ENCODE measurements at places on chromosomes 11 and 22. TPM values are rescaled to one million over a fixed set of nuclear protein-coding genes. Genes with fewer than 3 reads are reported as not detected.
A peak's percentile ranks its signal among the peaks of the same experiment; 100 is the strongest.

DNA sequence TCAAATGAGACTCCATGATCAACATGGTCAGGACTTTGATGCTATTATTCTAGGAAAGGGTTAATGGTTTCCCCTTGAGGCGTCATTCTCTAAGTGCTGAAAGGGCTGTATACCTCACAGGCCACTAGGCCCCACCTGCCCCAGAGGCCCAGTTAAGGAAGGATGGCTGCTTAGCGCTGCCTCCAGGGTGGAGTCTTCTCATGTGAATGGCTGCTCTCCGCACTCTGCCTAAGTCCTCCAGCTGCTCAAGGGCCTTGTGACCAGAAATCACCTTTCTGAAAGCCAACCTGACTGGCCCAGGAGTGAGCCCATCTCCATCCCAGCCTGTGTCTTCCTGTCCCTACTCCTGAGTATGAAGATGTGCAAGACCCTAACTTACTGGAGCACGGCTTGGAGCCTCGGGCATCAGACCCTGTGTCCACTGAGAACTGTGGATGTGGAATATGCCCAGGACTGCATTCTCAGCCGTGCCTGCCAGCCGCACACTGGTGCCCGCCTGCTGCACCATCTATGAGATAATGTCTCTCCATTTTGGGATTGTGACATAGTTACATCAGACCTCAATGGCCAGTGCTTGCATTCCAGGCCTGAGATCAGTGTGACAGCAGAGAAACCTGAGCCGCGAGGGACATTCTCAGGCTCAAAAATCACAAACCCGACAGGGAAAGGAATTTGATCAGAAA lies 51.0 kb downstream of the SNX19 start:
- peak; percentile 29 for DNase-seq

DNA sequence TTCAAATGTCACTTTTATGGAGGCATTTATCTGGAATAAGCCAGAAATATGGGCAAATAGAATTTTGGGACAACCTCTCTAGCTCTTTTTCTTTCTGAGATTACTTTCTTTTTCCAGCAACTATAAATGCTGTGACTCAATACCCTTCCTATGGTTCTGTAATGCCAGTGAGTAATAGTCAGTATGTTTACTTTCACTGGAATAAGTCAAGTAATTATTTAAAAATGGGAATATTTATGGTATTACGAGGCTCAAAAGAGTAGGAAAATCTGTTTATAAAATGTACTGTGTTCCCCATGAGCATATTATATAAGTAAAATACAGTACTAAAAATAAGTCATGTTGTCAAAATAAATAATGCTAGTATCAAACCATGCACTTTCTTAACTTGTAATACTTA lies 750.5 kb downstream of the LUZP2 start:
- no peak for DNase-seq

Gene FAM83F
- polyA plus RNA-seq = 1.6 TPM

GRCh38 chr11:27076121-27076589 lies 35.5 kb downstream of the BBOX1 start:
- no peak for DNase-seq

Gene CLDN5
- 16.6 TPM for polyA plus RNA-seq

- DNase-seq = no peak
Observed at GRCh38 chr11:548700-549603, 11.6 kb downstream of the LMNTD2 start.

Gene CYB5R2
- polyA plus RNA-seq = 29.1 TPM

Gene JHY
- 13.4 TPM for polyA plus RNA-seq

Gene TIGD3
- polyA plus RNA-seq = 0.69 TPM

Gene GRIA4
- 0.94 TPM for polyA plus RNA-seq

DNA sequence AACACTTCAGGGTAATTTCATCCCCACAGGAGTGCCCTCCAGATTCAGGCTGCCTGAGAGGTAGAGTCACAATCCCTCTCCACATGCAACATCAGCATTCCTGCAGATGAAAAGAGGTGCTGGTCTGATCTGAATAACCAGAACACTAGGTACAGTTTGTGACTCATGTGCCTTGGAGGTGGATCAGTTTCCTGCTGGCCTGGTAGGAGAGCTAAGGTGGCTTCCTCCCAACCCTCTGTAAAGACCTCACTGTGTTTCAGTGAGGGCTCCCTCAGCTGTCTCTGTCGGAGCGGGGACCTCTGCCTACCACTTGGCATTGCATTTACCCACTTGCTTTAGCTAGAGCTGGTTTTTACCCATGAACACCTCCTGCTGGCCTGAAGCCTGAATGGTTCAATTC lies 7.6 kb downstream of the OR9G1 start:
- no peak for DNase-seq

Gene MYBPC3
- polyA plus RNA-seq = 0.64 TPM

Gene MCHR1
- 0.17 TPM for polyA plus RNA-seq

GRCh38 chr22:35148381-35148780 lies 82.4 kb downstream of the ISX start:
- no peak for DNase-seq

GRCh38 chr11:71284525-71285092 lies 32.2 kb upstream of the SHANK2 start:
- no peak for DNase-seq

Gene FGF4
- not detected for polyA plus RNA-seq

DNA sequence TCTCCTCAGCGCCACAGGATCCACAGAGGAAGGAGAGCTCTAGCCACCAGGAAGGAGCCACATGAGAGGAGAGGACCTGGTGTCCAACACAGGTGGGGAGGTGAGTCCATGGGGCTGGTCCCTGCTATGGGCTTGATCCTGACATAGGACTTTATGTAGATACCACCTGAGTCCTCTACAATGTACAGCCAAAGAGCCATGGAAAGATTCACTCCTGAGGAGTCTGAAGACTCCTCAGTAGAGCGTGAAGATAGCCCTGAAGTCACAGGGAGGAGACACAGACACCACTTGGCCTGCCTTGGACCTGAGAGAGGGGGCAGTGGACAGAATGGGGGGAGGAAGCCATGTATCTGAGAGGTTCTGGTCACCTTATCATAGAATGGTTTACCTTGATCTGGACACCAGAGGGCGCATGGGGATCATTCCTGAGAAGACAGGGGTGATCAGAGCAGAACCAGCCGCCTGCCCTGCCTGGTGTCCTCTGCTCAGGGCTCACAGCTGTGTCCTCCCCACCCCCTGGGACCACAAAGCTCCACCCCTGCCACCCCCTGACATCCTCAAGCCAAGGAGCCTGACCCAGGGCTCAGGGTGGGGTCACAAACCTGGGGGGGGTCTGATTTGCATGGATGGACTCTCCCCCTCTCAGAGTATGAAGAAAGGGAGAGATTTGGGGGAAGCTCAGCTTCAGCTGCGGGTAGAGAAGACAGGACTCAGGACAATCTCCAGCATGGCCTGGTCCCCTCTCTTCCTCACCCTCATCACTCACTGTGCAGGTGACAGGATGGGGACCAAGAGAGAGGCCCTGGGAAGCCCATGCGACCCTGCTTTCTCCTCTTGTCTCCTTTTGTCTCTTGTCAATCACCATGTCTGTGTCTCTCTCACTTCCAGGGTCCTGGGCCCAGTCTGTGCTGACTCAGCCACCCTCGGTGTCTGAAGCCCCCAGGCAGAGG lies 77.0 kb downstream of the ZNF280B start:
- DNase-seq = no peak

DNA sequence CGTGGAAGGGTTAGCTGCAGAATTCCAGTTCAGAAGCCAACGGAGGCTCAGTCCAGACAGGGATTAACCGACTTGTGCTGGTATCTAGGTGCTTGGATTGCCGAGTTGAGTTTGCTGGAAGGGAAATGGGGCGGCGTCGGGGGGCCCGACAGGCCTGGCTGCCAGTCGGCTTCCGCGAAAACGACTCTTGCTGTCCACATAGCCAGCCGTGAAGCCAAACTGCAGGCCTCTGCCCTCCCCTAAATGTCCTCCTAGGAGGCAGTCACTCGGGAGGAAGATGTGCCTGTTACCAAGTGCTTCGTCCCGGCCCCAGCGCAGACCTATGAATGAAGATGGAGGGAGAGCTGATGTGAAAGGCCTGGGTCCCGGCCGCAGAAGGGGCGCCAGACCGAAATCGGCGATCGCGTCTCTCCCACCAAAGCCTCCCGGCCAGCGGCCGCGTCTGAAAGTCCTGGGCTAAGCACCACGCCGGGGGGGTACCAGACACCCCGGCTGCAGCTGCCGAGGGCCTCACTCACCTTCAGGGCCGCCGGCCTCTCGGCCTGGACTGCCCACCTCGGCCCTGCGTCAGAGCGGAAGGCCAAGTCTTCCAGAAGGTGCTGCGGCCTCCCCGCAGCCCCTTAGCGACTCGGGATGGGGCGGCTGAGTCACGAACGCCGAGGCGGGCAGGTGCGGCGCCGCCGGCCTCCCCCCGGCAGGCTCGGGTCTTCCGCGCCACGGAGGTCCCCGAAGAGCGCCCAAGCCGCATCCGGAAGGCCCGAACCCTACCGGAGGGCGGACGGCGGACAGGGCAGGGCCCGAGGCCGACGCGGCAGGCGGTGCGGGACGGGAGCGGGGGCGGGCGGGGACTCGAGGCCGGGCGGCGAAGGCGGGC lies 7.5 kb downstream of the DPAGT1 start:
- no peak for DNase-seq

DNA sequence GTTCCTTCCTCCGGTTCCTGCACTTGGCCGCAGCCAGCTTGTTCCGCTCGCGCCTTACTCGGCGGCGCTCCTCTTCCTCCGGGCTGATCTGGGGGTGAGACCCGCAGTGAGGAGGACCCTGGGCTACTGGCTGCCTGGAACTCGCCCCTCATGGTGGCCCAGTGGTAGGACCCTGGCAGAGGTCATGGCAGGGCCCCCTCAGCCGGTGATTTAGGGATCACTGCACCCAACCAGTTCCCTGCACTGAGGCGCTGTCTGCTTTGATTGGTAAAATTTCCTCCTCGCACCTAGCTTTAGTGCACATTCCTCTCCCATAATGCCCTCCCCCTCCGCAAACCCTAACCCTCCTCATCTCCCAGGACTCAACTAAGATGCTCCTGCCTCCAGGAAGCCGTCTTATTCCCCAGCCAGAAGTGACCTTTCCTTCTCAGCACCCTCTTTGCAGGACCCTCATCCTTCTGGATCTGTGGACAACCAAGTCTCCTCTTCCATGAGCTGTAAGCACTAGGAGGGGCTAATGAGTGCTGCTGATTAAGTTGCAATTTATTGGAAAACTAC lies 3.6 kb downstream of the CCDC85B start:
- no peak for DNase-seq

Gene LBHD1
- polyA plus RNA-seq = 8.2 TPM

- no peak for DNase-seq
Observed at GRCh38 chr22:43481568-43482317, 69.9 kb downstream of the MPPED1 start.

- DNase-seq = no peak
Observed at GRCh38 chr11:70528794-70529580, 130.7 kb downstream of the CTTN start.

DNA sequence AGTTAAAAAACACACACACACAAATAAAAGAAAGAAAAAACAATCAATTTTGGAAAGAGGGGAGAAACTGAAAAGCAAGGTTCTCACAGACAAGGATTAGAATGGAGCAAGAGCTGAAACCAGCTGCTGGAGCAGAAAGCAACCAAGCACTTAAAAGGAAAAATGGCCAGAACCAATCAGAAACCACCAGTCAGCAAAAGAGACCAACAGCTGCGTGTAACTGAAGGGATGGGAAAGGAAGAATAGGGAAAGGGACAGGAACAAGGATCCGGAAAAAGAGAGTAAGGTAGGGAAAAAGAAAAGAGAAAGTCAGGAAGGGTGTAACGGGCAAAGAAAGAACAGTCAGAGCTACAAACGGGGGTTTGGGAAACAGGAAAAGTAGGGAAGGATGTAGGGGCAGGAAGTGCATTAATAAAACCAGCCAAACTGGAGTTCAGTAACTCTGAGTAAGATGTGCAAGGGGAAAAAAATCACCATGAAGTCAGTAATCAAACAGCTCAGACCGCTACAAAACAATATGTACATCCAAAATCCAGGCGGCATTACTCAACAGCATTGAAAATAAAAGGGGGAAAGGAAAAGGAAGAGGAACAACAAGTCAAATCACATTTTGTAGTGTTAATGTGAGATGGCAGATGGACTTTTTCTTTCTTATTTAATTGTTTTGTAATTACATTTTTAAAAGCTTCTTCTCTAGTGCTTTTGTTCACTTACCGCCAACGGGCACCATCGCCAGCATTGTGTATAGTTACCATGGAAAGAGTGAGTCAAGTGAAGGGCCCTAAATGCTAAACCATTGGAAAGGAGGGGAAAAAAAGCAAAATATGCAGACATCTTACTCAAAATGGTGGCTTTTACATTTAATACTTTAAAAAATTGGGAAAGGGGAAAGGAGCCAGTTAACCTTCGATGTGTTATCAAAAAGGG lies 49.2 kb downstream of the APOL5 start:
- no peak for DNase-seq

DNA sequence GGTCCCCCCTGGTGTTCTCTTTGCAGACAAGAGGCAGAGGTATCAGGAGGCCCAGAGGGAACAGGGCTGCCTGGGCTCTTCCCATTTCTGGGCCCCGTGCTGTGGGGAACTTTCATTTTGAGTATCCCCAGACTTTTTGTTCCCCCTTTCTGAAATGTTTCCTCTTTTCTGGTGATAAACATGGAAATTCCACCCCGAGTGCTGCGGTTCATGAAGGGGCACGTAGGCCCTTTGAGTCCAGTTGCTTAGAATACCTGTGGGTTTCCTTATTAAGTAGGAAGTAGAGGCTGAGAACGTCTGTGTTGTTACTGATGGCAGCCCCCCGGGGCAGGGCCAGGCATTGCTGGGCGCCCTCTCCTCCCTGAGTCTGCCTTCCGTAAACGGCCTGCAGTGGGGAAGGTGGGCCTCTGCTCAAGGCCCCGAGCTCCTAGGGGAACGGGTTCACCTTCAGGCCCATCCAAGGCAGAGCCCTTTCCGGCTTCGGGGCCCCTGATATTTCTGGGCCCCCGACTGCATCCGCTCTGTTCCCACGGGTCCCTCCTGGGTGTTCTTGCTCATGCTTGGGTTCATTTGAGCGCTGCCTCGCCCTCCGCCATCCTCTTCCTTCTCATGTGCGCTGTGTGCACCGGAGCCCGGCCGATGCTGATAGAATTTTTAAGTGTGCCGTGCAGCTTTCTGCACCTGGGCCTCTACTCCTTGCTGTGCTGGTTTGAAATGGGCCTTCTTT lies 12.0 kb downstream of the TBC1D22A start:
- DNase-seq = no peak

- no peak for DNase-seq
Observed at GRCh38 chr11:93718057-93718563, 23.2 kb downstream of the TAF1D start.

Measured in right renal cortex interstitium (tissue), 3 donors.